ENCODE measurements at places on chromosomes 2 and 18.

GRCh38 chr2:173797586-173798263 lies 167.4 kb downstream of the SP3 start:
- DNase-seq = no peak

- DNase-seq = no peak
Observed at GRCh38 chr2:152219077-152219828, 43.7 kb upstream of the STAM2 start.

DNA sequence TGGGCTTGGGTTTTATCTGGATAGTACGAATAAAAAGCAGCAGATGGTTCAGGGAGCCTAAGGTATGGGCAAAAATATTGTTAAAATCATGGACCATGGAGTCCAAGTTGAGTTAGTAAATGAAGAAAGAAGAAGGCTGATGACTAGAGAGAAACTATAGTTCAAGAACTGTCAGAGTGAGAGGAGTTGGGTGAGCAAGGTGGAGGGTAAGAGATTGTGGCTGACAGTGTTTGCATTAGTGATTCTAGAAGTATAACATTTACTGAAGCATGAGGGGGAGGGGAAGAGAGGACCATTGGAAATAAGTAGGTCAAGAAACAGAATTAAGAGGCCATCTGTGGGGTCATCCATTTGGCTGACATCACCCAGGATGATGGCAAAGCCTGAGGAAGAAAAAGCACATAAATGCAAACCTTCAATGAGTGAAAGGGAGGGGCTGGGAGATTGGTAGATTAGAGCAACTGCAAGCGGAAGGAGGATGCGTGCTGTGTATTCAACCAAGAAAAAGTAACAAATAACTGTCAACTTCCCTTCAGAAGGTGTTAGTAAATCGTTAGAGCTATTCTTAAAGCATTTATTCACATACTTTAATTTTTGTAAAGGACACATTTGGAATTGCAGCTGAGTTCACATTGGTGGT lies 392.8 kb downstream of the TSN start:
- DNase-seq = no peak

DNA sequence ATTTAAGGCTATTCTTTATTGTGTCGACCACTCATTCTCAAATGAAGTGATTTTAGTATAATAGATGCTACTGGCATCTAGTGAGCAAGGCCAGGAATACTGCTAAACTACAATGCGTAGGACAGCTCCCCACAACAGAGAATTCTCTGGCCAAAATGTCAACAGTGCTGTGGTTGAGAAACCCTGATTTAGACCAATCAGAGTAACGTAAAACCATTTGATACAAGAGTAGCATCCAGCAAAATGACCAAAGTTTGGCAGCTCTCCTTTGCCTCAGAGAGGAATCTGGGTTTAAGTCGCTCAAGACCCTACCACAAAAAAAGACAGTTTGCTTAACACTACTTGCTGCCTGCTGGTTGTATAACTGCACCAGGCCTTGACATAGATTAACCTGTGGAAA lies 37.0 kb upstream of the TTN start:
- DNase-seq = no peak

GRCh38 chr18:29259838-29260237 lies 1082.9 kb upstream of the CDH2 start:
- DNase-seq = no peak

- no peak for DNase-seq
Observed at GRCh38 chr2:19299032-19299431, 59.4 kb downstream of the OSR1 start.
